Choroid plexus epithelial cell (primary cell): ENCODE measurements at places on chromosomes 4 and X.

GRCh38 chr4:138243369-138243768 is 1.2 kb upstream of the SLC7A11 start:
- no peak for DNase-seq

- DNase-seq: no peak
These were observed 770 bp upstream of the TIGD2 start for GRCh38 chr4:89110541-89110985.

GRCh38 chr4:141121768-141122454 is 11.4 kb downstream of the RNF150 start:
- no peak for DNase-seq

DNA sequence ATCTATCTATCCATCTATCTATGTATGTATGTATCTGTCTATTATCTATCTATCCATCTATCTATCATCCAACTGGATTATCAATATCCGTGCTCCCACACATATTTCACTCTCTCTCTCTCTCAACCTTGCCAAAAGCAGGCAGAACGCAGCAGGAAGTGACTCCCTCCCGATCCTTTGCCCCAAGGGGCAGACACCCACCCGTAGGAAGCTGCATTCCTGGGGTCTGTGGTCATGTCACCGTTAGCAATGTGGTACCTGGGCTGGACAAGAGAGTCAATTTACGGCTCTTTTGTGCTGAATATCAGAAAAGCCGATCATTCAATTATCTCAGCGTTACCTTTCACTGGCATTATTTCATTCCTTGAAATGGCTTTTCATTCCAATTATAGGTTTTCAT is 119.6 kb upstream of the PPP2R3B start:
- no peak for DNase-seq

GRCh38 chrX:15849555-15849954 is 5.1 kb downstream of the AP1S2 start:
- DNase-seq: peak; percentile 27

DNA sequence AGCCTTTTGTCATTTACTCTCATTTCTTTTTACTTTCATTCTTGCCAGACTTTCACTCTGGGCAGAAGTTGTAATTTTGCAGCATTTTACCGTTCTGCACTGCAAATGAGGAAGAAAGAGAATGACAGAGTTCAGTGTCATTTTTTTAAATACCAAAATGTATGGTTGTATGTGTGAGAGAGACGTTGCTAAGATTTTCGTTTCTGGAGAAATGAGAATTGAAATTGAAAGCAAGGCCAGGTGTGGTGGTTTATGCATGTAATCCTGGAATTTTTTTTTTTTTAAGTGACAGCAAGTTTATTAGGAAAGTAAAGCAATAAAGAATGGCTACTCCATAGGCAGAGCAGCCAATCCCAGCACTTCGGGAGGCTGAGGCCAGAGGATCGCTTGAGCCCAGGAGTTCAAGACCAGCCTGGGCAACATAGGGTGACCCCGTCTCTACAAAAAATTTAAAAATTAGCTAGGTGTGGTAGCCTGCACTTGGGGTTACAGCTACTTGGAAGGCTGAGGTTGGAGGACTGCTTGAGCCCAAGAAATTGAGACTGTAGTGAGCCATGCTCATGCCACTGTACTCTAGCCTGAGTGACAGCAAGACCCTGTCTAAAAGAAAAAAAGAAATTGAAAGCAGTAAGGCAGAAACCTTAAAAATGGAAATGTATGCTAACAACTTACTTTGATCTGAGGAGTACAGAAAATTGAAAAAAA is 12.9 kb downstream of the DCK start:
- DNase-seq: no peak

GRCh38 chrX:110045421-110045820 is 42.5 kb downstream of the TMEM164 start:
- no peak for DNase-seq

- DNase-seq: no peak
These were observed 319.6 kb downstream of the PTTG2 start for GRCh38 chr4:38279650-38280322.

- no peak for DNase-seq
These were observed 63.9 kb downstream of the HAND2 start for GRCh38 chr4:173466101-173466500.
